ENCODE measurements at places on chromosomes 3 and 15.

DNA sequence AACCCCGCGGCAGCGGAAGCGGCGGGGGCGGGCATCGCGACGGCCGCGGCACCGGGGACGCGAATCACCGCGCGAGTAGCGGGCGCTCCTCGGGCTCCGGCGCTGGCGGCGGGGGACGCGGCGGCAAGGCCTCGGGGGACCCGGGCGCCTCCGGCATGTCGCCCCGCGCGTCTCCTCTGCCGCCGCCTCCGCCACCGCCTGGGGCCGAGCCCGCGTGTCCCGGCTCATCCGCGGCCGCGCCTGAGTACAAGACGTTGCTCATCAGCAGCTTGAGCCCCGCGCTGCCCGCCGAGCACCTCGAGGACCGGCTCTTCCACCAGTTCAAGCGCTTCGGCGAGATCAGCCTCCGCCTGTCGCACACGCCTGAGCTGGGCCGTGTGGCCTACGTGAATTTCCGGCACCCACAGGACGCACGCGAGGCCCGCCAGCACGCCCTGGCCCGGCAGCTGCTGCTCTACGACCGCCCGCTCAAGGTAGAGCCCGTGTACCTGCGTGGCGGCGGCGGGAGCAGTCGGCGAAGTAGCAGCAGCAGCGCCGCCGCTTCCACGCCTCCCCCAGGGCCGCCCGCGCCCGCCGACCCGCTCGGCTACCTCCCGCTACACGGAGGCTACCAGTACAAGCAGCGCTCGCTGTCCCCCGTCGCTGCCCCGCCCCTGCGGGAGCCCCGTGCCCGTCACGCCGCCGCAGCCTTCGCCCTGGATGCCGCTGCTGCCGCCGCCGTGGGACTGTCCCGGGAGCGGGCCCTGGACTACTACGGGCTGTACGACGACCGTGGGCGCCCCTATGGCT is 675 bp downstream of the RBM15B start:
- peak; percentile 39 for DNase-seq

DNA sequence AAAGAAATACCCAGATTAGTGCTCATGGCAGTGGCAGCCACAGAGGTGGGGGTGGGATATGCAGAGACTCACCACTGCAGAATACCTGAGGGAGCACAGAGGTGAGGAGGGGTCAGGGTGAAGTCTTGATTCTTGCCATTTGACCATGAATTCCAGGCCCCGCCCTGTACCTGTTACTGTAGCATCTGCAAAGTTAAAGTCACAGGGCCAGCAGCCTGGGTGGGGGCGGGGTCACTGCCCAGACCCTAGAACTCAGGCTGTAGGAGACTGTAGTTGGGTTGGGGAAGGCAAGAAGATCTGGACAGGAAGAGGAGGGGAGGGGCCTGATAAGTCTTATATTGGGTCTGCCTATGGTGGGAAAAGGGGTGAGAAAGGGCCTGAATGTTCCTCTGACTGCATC is 14.5 kb downstream of the CCDC71 start:
- DNase-seq, result no peak

DNA sequence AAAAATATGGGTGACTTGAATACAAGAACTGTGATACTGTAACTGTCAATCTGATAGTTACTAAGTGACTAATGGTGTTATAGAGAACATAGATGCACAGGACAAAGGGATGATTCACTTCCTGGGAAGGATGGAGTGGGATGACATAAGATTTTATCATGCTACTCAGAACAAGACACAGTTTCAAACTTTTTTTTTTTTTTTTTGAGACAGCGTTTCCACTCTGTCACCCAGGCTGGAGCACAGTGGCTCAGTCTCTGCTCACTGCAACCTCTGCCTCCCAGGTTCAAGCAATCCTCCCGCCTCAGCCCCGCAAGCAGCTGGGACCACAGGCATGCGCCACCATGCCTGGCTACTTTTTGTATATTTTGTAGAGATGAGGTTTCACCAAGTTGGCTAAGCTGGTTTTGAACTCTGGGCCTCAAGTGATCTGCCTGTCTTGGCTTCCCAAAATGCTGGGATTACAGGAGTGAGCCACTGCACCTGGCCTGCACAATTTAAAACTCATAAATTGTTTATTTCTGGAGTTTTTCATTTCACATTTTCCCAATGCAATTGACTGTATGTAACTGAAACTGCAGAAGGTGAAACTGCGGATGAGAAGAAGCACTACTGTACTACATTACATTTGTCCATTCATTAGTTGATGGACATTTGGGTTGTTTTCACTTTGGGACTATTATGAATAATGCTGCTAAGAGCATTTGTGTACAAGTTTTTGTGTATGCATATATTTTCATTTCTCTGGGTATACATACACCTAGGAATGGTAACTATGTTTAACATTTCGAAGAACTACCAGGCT is 40.6 kb downstream of the ADIPOQ start:
- DNase-seq, result peak; percentile 72

- no peak for DNase-seq
Measured at GRCh38 chr3:38549486-38549885, 53.3 kb downstream of the EXOG start.

DNA sequence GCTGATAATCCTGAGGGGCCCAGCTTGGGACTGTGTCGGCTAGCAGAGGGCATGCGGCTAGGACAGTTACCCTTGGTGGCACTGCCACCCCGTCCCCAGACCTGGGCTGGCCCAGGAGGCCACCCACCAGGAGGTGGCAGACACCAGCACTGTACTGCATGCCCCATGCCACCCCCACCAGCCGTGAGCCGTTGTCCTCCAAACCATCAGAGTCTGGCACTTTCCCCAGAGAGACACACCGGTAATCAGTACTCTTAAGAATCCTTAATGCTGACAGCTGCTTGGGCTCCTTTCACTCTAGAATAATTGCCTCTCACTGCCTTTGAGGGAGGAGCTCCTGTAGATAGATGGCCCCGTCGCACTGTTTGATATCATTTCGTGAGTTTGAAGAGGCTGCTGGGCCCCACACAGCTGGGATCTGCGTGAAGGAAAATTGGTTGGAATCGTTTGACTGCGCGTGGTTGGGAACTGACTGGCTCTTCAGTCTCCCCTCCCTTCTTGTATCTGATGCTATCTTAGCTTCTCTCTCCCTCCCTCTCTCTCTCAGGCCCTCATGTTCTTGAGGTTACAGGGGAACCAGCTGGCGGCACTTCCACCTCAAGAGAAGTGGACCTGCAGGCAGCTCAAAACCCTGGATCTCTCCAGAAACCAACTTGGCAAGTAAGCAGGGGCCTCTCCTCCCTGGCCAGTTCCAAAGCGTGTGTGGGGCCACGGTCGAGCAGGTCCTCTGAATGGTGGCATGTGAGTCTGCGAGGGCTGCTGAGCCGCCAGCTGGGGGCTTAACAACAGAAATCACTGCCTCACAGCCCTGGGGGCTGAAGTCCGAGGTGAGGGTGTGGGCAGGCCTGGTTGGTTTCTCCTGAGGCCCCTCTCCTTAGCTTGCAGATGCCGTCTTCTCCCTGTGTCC is 94.9 kb downstream of the LRRK1 start:
- no peak for DNase-seq

DNA sequence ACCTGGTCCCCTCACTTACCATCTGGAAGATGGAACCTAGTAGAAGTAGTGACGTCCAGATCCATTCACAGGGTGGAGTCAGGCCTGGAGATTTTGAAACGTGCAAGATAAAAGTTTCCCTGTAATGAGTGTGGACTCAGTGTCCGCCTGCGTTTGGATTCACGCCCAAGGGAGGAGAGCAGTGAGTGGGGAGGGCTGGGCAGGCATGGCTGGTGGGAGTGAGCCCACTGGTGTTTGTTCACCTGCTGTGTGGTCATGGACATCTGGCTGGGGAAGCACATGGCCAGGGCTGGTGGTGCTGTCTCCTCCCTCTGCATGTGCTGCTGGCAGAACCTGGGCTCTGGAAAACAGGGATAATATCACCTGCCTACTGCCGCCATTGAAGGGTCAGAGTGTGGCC is 37.0 kb downstream of the RLBP1 start:
- DNase-seq, result no peak

DNA sequence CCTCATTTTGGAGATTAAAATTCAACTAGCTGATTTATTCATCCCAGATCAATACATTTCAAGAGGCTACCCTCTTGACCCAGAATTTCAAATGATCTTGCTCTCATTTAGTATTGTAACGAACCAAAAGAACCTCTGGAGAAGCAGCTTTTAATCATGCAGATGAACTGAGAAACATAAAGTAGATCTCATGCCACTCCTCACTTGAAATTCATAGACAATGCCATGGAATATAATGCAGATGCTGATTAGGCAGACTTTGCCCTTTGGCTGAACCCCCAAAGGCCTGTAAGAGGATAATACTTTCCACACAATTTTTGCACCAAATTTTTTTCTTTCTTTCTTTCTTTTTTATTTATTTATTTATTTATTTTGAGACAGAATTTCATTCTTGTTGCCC is 358.3 kb downstream of the NEK10 start:
- DNase-seq, result no peak

- no peak for DNase-seq
Measured at GRCh38 chr15:73758461-73758860, 5.3 kb upstream of the INSYN1 start.

DNA sequence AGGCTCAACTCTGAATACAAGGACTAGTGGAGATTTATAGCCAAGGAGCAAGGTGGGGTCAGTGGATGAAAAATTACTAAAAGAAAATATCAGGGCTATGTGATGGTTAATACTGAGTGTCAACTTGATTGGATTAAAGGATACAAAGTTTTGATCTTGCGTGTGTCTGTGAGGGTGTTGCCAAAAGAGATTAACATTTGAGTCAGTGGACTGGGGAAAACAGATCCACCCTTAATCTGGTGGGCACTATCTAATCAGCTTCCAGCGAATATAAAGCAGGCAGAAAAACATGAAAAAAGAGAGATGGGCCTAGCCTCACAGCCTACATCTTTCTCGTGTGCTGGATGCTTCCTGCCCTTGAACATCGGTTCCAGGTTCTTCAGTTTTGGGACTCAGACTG is 14.4 kb upstream of the SENP7 start:
- DNase-seq, result no peak

DNA sequence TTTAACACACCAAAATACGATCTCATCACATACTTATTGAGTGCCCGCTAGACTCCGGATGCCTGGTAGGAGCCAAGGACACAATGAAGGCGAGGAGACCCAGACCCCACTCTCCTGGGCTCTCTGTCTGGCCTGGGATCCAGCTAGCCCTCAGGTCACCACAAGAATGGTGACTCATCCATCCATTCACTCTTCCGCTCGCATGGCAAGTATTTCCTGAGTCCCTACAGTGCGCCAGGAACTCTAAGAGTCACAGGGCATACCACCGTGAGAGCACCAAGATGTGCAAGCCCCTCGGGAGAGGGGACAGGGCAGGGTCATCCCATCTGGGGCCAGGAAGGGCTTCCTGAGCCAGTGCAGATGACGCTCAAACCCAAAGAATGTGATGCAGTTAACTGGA is 101.6 kb upstream of the PRR20G start:
- DNase-seq, result no peak

- no peak for DNase-seq
Measured at GRCh38 chr3:189393598-189393997, 221.8 kb downstream of the TPRG1 start.

DNA sequence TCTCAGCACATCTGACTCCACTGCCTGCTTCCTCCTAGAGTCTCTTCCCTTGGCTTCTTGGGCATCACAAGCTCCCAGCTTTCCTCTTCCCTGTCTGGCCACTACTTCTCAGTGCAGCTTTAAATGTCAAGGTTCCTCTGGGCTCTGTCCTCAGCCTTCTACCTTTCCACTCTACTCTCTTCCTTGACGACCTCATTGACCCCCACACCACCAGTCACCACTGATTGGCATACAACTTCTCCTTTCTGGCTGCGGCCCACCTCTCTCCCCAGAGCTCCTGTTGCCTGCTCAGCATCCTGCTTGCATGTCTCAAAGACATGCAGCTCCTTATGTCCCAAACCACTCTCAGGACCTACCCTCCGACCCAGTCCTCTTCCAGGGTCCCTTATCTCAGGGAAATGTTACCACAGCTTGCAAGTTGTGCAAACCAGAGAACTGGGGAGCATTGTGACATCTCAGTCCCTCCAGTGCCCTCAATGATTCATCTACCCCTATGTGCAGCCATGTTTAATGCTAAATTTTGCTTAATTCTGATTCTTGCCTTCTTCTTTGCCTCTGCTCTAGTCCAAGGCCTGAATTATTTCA is 49.9 kb downstream of the TRPM1 start:
- no peak for DNase-seq

GRCh38 chr15:55552926-55553325 is 35.2 kb downstream of the PYGO1 start:
- peak; percentile 85 for DNase-seq

DNA sequence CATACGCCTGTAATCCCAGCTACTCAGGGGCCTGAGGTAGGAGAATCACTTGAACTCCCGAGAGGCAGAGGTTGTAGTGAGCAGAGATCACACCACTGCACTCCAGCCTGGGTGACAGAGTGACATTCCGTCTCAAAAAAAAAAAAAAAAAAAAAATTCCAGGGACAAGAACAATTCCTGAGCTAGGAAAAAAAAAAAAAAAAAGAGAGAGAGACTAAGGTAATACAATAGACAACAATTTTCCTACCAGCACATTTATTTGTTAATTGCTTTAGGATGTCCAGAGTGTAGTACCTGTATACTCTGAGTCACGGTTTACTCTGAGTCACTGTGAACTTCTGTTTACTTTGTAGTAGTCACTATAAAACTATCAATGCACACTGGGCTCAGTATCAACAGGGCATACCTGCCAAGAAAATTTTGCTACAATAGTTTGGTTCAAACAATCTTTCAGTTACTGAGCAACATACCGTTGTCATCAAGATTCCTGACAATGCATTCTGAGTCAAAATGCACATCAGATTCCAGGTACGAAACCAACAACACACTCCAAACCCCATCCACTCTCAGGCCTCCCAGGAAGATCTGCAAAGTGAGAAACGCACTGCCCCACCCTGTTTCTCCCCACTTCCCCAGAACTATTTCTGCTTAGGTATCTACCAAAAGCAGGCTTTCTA is 28.3 kb downstream of the IGF2BP2 start:
- DNase-seq, result peak; percentile 80

All from astrocyte of the spinal cord (primary cell).